ENCODE measurements at places on chromosomes 16 and 17. TPM values are rescaled to one million over a fixed set of nuclear protein-coding genes. Genes with fewer than 3 reads are reported as not detected.

Gene SEPTIN12
- total RNA-seq = not detected

Gene CRISPLD2
- 68.6 TPM for total RNA-seq

Gene TMC5
- total RNA-seq = not detected

Gene ZMYND15
- total RNA-seq = not detected

Gene PRAC1
- not detected for total RNA-seq

Gene CCR7
- total RNA-seq = not detected

Gene SDK2
- 0.93 TPM for total RNA-seq
